Activated T-helper 9 cell treated with anti-CD3 and anti-CD28 coated beads, Interleukin-2, amount 50 U/mL, for 16 hours (primary cell): ENCODE measurements at places on chromosomes 2 and 18.

DNA sequence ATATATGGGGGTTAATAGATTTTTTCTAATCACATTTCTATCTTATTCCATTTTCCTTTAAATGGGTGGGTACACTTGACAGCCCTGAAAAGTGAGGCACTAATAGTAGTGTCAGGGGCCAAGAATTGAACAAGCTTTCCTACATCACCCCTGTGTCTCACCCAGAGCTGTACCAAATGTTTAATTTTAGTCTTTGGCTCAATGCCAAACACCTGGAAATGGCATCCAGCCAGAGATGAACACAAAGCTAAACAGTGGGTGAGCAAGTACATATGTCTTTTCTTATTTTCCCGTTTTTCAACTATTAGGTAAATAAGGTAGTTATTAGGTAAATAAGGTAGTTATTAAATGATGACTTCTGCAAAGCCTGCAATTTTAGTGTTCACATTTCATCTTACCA lies 276.3 kb upstream of the ERBB4 start:
- DNase-seq = no peak

DNA sequence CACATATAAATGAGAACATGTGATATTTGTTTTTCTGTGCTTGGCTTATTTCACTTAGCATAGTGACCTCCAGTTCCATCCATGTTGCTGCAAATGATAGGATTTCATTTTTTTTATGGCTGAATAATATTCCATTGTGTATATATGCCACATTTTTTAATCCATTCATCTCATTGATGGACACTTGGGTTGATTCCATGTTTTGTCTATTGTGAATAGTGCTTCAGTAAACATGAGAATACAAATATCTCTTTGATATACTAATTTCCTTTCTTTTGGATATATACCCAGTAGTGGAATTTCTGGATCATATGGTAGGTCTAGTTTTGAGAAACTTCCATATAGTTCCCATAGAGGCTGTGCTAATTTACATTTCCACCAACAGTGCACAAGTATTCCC lies 3.7 kb upstream of the NEMP2 start:
- no peak for DNase-seq

DNA sequence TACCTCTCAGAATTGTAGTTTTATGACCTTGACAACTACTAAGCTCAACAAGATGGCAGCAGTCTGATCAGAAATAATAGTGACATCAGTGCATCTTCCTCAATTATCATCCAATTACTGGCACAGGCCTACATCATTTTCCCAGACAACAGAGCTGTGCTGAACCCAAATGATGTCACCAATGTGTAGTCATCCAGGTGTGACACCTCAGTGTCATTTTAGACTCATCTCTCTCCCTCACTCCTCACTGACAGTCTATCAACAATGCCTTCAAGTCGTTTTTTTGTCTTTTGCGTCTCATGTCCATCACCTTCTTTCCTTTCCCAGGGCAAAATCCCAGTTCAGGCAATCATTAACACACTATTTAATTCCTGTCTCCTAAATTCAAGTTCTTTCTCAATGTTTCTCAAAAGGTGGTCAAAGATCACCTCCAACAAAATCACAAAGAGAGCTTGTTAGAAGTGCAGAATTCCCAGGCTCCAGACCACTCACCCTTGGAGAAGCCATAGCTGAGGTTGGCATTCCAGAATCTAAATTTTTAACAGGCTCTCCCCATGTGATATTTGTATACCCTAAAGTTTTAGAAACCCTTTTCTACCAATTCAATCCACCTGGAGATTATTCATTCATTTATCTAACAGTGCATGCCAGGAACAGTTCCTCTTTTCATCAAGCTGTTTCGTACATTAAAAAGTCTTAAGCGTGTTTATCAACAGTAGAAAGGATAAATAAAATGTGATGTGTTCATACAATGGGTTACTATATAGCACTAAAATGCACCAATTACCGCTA lies 125.3 kb upstream of the KLF7 start:
- DNase-seq = no peak

GRCh38 chr2:226600802-226601201 lies 198.8 kb downstream of the IRS1 start:
- DNase-seq = no peak

- DNase-seq = no peak
These were observed 53.0 kb downstream of the AQP4 start for GRCh38 chr18:26812462-26812861.

- no peak for DNase-seq
These were observed 463.2 kb upstream of the CDH7 start for GRCh38 chr18:65287652-65288051.
